ENCODE measurements at places on chromosomes 4 and X.

GRCh38 chrX:66200855-66201795, 37.1 kb downstream of the HEPH start:
- DNase-seq: no peak

DNA sequence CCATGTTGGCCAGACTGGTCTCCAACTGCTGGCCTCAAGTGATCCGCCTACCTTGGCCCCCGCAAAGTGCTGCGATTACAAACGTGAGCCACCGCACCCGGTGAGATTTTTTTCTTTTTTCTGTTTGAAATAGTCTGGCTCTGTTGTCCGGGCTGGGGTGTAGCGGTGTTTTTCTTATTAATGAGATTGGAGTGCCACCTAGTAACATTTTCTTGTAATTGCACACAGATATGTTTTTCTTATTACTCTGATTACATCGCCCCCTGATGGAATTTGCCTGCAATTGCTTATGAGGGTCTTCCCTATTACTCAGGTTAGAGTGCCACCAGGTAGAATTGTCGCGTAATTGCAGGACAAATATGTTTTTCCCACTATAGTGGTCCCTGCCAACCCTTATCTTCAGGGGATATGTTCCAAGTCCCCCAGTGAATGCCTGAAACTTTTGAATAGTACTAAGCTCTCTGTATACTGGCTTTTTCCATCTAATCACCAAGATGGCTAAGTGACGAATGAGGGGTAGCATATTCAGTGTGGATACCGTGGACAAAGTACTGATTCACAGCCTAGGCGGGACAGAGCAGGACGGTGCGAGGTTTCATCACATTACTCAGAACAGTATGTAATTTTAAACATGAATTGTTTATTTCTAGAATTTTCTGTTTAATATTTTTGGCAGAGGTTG, 8.6 kb upstream of the PDHA1 start:
- no peak for DNase-seq

GRCh38 chr4:150402871-150403272, 179.1 kb upstream of the MAB21L2 start:
- DNase-seq: no peak

DNA sequence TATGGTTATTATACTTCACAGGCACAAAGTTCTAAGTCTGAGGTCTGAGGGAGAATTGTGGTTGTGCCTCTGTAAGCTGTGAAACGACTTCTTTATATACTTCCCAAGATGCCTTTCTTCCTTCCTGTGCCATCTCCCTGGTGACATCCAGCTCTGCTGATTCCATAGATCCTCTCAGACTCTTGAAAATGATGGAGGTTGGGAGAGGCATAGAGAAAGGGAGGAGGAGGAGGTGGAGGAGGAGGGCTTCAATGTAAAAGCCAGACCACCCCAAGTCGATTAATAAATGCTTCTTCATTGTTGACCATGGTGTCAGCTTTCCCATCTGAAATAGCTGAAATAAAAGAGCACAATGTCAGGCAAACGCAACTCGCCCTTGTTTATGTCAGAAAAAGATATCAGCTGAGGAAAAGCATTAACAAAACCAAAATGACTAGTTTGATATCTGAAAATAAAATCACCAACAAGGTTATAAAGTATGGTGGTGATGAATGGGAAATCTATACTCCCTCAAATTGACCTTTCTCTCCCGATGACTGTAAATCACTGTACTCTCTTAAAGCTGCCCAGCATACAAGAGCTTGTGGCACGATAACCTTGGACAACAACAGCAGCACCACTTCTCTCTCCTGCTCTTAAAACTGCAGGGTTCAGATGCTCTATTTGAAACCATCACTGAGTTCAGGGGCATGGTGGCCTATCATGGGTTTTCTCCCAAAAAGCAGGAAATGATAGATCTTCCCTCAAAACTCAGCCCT, 230.4 kb upstream of the GALNT7 start:
- no peak for DNase-seq

DNA sequence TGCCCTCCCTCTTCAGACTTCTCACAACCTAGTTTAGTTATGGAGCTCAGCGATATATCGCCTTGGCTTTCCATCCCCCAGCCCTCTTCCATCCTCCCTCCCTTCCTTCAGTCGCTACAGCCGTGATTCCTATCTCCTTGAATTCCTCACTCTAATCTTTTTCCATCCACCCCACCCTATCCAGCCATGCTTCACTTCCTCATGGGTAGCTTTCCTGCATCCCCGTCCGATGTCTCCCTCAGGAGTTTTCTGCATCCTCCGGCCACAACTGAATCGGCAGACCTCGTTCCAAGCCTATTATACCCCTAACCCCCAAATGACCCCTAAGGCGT, 456 bp downstream of the SNX12 start:
- DNase-seq: peak; percentile 15

- no peak for DNase-seq
Observed at GRCh38 chr4:170990989-170991589, 822.1 kb upstream of the GALNTL6 start.

DNA sequence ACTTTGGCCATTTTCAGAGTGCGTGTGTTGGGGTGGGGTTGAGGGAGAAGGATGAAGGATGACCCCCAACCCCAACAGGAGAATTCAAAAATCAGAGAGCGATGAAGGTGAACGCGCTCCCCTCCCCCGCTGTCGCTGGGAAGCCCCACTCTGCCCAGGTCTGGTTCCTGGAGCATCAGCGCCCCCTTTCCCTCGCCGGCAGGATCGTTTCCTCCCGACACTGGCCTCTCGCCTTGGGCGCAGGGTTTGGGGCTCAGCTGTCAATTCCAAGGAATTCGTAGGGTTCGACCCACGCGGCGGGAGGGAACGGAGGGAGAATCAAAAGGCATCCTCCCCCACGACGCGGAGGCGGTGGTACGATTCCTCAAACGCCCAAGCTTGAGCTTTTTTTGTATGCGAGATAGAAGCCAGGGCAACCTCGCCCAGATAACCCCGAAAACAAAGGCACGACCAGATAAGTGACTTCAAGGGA, 1.0 kb upstream of the PDGFRA start:
- DNase-seq: peak; percentile 71

DNA sequence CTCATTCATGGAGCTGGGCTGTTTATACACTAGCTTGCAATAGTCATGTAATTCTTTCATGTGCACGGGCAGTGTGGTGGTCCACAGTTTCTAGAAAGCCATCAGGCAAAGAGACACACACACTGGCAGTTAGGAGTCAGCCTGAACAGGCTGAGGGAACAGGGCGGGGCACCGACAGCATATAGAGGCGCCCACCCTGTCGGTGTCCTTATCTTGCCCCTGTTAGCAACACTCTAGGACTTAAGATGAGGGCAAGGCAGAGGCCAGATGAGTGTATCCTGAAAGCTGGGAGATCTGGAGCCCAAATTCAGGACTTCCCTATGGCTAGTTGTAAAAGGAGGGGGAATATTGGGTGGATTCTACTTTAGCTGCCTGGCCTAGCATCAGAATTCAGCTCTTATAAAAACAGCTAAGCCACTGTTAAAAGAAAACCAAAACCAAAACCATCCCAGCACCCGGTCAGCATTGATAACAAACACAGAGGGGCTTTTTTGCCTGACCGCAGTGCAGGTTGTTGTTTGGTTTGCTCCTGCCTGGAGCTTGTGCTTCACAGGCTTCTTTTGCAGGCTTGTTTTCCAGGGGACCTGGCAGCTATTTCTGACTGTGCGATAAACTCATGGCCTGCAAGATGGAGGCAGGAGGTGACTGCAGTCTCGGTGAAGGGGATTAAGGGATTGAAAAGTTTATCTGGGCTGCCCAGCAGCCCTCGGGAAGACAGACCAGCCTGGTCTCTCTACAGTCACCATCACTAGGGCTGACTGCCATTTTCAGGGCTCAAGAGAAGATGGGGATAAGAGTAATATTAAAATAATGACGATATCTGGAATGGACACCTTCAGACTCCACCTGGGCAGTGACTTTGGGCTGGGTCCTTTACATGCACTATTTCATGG, 638.9 kb downstream of the MID1IP1 start:
- no peak for DNase-seq

DNA sequence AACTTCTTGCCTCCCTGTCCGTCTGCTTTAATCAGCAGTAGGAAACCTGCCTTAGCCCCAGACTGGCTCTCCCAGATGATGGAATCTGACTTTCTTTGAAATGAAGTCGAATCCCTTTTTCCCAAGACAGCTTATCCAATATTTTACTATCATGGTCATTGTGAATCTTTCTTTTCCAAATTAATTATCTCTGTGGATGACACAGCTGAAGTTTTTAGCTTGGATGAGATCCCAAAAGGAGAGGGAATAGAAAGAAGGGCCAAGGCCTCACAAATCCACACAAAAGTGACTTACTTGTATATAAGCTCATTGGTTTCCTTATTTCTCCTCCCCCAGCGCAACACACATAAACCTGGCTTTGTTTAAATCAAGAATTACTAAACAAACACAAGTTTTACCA, 100.6 kb downstream of the RASL11B start:
- DNase-seq: no peak

- no peak for DNase-seq
Observed at GRCh38 chr4:180456928-180457327, 1786.3 kb upstream of the TENM3 start.

DNA sequence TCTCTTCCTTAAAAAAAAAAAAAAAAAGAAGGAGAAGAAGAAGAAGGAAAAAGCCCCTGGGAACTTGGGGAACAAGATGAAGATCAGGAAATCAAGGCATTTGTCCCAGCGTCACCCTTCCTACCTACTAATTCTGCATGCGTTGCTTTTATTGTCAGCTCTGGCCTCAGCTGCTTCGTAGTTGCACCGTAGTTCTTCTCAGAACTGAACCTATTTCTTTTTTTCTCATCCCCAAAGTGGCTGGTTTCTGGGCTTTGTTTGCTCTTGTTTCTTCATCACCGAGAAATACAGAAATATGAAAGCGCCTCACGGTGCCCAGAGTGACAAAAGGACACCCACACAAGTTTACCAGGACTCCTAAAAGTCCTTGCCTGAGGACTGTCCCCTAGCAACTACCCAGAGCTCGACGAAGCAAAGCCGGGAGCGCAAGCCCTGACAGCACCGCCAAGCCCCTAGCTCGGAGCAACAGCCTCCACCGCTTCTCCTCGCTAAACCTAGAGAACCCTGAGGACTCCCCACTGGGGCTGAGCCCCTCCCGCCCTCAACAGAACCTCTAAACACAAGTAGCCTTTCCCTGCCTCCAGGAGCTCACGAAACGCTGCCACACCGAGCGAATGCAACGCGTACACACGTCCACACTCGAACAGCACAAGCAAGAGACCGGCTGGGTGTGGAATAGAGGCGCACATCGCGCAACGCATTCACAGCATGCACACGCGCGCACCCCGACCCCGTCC, 710 bp downstream of the PRKG2 start:
- DNase-seq: no peak

GRCh38 chr4:160371446-160371845, 1268.6 kb downstream of the RAPGEF2 start:
- DNase-seq: no peak

Measured in D721Med (cell line).